ENCODE measurements at places on chromosomes 7 and 10.

DNA sequence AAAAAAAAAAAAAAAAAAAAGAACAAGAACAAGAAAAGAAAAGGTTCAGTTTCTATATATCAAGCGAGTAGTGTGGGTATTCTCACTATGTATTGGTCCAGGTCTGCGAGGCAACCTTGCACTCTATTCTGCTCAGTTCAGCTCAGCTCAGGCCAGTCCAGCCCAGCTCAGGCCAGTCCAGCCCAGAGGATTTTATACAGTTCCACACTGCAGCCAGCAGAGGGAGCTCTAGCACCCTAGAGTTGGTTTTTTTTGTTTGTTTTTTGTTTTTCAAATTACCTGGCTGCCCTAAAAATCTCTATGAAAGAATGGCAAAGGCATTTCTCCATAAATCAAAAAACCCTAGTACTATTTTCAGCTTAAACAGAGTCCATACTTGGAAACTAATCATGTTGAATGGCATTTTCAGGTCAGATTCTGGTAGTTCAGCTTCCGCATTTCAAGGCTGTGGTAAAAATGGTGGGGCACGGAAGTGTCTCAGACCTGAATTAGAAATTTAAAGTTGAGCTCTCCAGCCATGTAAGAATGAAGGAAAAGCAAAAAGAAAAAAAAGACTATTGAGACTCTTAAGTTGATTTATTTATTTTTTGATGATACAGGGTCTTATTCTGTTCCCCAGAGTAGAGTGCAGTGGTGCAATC, 55.2 kb upstream of the GSDME start:
- DNase-seq = peak; percentile 72

- DNase-seq = no peak
Measured at GRCh38 chr7:867001-867405, 9.4 kb upstream of the GET4 start.

DNA sequence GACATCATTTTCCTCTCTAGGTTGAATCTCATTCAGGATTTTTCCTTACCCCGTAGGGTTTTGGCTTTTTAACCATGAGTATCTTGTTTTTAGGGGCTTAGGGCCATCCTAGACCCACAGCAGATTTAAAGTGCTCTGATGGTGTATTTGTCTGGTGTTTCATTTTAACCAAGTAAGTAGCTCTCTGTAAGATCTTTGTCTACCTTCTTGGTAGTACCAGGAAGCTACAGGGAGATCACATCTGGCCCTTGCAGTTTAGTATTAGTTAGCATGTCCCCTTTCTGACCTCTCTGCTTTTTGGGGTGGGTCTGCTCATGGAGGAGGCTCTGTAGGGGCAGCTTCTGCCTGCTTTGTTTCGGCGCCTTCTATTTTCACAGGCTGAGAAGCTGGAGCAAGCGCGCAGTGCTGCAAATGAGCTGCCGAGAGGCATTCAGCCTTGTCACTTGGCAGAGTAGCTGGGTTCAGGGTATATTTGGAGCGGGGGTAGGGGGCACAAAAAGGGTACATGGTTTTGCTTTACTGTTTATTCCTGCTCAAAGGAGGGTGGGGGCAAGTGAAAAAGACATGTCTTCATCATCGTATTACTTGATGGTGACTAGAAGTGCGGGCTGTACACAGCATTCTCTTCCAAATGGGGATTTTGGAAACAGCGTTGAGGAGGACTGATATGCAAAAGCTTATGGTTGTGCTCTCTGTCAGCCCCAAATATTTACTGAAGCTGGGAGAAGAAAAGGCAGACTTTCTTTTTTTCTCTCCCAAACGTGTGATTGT, 146.3 kb downstream of the CELF2 start:
- no peak for DNase-seq

- DNase-seq = peak; percentile 37
Measured at GRCh38 chr10:94205396-94205831, 157.3 kb downstream of the NOC3L start.

GRCh38 chr10:45647118-45647517, 25.5 kb downstream of the ZFAND4 start:
- DNase-seq = no peak

GRCh38 chr10:71346731-71347130, 27.7 kb downstream of the SLC29A3 start:
- DNase-seq = no peak

DNA sequence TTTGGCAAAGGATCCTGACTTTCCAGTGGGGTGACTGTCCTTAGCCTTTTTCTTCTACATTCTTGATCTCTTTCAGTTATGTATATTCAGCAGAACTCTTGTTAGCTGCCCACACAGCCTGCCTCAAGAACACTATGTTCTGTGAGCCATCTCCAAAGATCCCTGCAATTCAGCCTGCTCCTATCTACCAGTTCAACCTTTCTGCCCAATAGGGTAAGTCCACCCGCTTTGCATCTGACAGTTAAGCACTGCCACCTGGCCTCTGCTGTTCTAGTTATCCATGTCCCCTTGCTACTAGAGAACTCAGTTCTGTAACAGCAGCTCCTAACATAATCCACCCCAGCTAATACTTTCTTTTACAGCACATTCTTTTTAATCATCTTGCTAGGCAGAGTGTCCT, 13.5 kb downstream of the OR9A2 start:
- DNase-seq = no peak

GRCh38 chr10:17878896-17879295, 69.7 kb downstream of the MRC1 start:
- DNase-seq = no peak

- no peak for DNase-seq
Measured at GRCh38 chr10:74322141-74322540, 171.1 kb downstream of the ADK start.

DNA sequence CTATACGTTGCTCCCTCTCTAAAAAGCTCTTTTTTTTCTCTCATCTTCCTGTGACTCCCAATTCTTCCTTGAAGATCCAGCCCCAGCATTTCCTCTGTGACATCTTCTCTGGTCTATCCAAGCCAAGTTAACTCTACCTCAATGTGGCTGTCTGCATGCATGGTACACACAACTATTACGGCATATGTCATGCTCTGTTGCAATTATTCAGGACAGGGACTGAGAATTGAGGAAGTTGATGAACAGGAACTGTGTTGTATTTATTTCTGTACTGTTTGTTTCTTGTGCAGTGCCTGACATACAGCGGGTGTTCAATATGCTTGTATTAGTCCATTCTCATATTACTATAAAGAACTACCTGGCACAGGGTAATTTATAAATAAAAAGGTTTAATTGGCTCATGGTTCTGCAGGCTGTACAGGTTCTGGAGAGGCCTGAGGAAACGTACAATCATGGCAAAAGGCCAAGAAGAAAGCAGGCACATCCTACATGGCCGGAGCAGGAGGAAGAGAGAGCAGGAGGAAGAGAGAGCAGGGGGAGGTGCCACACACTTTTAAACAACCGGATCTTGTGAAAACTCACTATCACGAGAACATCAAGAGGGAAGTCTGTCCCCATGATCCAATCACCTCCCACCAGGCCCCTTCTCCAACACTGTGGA, 6.3 kb downstream of the TRPV5 start:
- no peak for DNase-seq

DNA sequence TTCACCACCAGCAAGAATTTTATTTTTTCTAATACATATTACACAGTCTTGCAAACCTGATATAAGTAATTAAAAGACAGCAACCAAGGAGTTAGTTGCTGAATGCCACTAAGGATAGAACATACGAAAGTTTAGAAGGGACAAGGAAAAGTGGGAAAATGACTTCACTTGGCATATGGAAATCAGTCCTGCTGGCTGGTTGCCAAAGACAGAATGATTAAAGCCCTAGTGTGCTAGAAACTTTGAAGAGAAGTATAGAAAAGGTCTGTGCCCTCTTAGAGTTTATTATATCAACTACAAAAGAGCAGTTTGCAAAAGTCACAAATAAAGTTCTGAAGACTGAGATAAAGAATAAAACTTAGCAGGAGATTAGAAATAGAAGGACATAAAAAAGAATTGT, 5.8 kb upstream of the YAE1 start:
- DNase-seq = no peak

GRCh38 chr10:93061594-93062513, 1.3 kb downstream of the CYP26C1 start:
- no peak for DNase-seq

DNA sequence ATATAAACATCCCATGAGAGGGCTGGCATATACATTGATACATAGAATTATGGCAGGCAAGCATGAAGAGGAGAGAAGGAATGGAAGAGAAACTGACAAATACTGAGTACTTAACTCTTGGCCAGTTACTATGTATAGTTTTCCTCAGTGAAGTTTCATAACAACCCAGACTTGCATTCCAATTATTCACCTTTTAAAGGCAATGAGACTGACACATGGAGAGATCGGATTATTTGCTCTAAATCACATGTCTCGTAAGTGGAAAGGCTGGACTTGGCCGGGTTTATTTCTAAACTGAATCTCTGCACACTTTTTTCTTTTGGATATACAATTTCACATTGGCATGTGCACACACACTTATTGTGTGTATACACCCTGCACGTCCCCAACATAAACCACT, 548.3 kb downstream of the PHTF2 start:
- no peak for DNase-seq

DNA sequence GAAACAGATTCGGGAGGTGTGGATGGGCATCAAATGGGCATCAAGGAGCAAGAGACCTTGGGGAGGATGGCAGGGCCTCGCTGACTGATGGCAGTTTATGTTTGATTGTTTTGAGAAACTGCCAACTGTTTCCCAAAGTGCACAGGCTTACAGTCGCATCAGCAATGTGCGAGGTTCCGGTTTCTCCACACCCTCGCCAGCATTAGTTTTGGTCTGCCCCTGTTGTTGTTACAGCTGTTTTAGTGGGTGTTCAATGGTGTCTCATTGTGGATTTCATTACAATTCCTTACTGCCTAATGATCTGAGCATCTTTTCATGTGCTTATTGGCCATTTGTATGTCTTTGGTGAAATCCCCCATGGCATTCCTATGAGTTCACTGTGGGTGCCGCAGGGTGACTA, 24.4 kb downstream of the AKR1E2 start:
- DNase-seq = no peak

DNA sequence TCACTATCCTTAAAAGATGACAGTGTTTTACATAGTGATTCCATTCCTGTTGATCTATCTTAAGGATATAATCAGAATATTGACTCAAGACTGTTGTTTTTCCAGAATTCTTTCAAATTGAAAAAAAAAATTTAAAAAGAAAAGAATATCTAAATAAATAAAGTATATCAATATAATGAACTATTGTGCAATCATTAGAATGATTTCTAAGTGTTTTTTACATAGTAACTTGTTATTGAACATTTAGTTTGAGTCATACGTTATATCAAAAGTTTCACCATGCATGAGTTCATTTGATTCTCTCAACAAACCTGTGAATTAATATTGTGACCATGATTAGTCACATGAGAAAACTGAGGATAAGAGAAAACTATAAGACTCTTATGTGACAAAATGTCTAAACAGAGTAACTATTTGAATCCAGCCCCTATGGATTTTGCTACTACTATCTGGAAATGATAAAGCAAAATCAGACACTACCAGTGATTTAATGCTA, 46.1 kb downstream of the KLF6 start:
- DNase-seq = no peak

GRCh38 chr10:131260031-131260430, 51.5 kb downstream of the TCERG1L start:
- DNase-seq = no peak

DNA sequence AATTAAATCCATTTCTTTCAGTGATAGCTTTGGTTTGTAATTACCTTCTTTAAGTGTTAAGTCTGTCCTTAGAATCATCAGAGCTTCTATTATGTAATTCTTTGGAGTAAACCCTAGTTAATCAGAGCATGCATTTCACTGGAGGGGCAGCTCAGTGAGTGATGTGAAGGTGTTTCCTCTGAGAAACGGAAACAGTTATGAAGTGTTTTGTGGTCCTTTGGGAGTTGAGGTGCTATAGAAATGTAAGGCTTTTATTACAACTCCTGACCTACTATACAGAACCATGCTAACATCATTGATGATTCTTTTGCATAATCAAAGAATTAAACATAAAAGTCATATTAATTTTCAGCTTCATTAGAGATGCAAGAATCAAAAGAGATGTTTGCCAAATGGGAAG, 141.5 kb downstream of the EXOC4 start:
- DNase-seq = no peak

GRCh38 chr10:45061982-45062381, 61.3 kb downstream of the ZNF22 start:
- no peak for DNase-seq
